ENCODE measurements at places on chromosomes 11 and 22.

DNA sequence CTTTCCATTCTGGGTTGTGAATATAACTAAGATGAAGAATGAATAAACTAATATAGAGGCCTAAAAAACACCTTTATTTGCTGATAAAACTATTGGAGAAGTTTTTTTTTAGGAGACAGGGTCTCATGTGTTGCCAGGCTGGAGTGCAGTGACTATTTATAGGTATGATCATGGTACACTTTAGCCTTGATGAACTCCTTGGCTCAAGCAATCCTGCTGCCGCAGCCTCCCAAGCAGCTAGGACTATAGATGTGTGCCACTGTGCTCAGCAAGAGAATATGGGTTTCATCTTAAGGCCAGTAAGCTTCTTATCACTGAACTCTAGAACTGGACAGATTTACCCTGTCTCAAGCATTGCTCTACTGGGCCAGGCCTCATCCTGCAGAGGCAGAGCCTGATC, 26.6 kb downstream of the CCDC90B start:
- no peak for DNase-seq

DNA sequence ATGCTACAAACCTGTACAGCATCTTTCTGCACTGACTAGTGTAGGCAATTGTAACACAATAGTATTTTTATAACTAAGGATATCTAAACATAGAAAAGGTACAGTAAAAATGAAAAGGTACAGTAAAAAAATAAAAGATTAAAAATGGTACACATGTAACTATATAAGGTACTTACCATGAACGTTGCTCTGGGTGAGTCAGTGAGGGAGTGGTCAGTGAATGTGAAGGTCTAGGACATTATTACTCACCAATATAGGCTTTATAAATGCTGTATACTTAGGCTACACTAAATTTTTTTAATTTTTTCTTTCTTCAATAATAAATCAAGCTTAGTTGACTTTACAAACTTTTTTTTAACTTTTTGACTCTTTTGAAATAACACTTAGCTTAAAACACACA, 59.9 kb downstream of the EIF3M start:
- no peak for DNase-seq

DNA sequence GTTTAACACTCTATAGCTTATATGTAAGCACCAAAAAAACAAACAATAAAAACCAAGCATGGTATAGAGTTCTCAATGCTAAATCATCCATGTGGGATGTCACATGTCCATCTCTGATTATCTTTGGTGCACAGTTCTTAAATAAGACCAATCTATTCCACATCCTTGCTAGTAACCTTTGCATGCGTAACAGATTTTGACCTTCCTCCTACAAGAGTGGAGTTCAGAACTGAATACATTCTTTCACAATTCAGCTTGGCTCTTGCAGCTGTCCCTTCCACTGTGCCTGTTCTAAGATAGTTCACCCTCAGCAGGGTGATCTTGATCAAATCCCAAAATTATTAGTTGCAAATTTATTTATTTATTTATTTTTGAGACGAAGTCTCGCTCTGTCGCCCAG, 21.1 kb downstream of the PRR14L start:
- no peak for DNase-seq

- no peak for DNase-seq
Observed at GRCh38 chr11:10522921-10523320, 18.1 kb downstream of the RNF141 start.

- DNase-seq = no peak
Observed at GRCh38 chr11:1553808-1554594, 18.1 kb downstream of the DUSP8 start.

DNA sequence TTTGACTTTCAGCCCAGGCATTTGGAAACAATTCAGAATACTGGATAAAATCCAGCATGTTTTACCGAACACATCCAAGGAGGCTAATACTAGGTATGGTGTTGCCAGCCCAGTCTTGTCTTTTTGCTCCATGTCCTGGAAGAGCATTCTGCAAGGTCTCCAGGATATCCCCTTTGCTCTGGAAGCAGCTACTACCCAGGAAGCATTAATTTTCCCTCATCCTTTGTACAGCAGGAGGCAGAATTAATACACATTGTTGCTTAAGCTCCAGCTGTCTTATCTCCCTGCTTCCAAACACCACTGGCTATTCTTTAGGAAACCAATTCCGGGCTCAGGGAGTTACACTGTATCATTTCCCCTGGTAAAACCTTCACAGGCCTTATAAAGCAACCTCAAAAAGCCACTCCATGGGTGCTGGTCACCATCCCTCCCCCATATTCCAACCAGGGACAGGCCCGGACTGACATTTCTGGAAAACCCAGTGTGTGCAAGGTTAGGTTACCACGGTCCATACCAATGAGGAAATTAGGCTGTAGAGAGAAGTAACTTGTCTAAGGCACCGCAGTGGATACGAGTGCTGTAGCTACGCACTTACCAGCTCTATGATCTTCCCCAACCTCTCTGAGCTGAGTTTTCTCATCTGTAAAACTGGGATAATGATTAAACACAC, 1.5 kb upstream of the UBASH3B start:
- DNase-seq = no peak

DNA sequence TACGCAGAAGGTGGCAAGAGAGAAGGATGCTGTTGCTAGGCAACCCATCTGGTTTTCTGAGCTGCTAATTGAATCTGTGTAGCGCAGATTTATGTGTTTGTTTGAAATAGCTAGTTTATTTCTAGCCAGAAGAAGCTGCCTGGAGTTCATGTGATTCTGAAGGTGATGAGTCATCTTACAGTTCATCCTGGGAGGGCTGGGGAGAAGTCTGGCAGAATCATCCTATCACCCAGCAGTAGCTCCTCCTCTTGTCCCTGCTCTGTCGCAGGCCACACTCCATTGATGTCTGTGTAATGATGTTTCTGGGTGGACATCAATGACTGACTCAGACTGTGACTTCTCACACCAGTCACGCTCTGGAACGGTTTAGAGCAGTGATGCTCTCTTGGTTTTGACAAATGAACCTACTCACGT, 4.8 kb upstream of the FBXO7 start:
- DNase-seq = no peak

- DNase-seq = no peak
Observed at GRCh38 chr11:65148657-65149056, 14.3 kb upstream of the SYVN1 start.

GRCh38 chr22:22384668-22385244, 123.8 kb downstream of the ZNF280B start:
- DNase-seq = no peak

Measured in NCI-H1930 (cell line).